GOT3 (cell line): ENCODE measurements at places on chromosomes 3 and 15.

DNA sequence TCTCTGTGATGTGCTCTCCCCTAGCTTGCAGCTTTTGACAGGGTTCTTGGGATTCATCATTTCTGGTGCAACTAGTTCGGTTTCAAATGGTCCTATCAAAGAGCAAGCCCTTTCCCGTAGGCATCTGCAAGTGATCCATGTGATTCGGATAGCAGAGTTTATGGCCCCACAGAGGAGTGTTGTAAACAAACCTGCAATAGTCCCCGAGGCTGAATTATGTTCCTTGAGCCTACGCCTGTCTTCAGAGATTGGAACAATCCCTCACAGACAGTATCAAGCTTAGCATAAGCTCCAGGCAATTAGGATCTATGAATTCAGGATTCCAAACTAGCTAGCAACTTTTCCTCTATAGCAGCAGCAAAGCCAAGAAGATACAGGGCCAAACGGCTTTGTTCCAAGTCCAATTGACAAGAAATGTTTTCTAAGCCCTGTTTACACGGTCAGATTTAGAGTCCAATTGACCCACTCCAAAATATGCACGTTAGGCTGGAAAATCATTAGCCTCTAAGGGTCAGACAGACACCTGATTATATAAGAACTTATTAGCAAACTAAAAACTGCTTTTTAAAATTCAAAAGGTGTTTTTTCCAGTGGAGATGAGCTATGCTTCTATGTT is 24.8 kb downstream of the LNP1 start:
- no peak for DNase-seq

GRCh38 chr15:31390777-31391486 is 64.3 kb downstream of the KLF13 start:
- no peak for DNase-seq

DNA sequence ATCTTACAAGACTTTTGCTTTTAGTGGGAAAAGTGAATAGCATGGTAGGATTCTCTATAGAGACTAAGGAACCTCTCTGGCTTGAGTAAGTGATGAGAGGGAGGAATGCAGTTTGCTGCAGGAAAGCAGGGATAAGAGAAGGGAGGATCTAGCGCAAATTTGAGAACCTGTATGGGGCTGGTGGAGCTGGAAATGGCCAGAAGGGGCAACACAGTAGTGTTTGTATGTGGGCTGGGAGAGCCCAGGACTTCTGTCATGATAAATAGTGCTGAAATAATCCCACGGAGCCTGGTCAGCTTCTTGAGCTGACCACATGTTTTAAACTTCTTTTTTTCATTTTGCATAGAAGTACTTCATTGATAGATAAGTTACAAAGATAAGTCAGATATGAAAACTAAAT is 11.2 kb upstream of the SHC4 start:
- DNase-seq, result no peak

DNA sequence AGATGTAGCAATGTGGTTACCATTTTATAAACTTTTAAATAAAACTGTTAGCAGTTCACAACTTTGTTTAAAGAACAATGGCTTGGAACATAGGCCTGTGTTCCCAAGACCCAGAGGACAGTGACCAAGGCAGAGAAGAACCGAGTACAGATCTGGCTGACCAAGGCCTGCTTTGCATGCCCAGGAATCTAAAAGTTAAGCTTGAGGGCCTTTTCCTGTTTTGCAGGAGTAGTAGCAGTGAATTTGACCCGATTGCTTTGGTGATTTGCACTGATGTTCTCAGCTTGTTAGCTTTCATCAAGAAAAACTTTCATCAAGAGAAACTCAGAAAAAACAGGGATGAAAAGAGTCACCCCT is 9.9 kb downstream of the FILIP1L start:
- DNase-seq, result no peak

DNA sequence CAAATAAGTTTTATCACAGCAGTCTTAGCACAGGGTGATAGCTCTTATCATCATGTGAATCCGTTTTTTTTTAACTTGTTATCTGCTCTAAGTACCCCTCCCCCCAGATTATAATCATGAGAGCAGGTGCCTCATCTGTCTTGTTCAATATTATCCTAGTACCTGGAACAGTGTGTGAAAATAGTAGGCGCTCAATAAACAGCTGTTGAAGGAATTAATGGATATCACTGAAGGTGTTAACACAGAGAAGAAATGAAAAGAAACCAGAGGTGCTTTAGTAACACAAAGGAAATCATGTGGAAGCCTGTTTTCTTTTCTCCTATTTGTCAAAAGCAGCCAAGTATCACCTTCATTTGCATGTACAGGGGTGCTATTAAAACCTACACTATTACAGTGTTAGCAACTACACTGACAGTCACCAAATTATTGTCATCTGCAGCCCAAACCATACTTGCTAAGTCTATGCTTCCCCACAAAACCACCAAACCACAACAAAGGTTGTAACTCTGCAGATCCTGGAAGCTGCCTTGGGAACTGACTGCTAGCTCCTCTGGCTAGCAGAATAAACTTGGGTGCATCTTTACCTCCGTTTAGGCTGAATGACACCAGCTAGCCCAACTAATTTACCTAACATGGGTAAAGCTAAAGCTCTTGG is 2.9 kb downstream of the XPC start:
- no peak for DNase-seq

DNA sequence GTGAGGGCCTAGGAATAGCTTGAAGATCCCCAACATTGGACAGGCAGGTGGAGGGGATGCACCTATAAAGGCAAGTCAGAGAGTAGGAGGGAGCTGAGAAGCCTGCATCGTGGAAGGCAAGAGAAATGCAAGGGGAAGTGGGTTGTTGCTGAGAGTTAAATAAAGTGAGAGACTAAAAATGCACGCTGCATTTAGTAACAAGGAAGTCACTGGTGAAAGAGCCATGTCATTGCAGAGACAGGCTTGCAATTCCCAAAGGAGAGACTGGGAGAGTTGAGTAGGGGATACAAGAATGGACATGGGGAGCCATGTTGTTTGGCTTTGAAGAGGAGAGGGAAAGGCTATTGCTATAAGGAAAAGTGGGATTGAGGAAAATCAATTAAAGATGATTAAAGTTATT is 77.0 kb upstream of the HEG1 start:
- DNase-seq, result no peak

- DNase-seq, result no peak
Observed at GRCh38 chr15:23548071-23548470, 17.4 kb upstream of the MKRN3 start.

GRCh38 chr15:66142285-66142684 is 111.3 kb downstream of the MEGF11 start:
- DNase-seq, result no peak

GRCh38 chr15:29312387-29312786 is 42.8 kb upstream of the NSMCE3 start:
- DNase-seq, result no peak

DNA sequence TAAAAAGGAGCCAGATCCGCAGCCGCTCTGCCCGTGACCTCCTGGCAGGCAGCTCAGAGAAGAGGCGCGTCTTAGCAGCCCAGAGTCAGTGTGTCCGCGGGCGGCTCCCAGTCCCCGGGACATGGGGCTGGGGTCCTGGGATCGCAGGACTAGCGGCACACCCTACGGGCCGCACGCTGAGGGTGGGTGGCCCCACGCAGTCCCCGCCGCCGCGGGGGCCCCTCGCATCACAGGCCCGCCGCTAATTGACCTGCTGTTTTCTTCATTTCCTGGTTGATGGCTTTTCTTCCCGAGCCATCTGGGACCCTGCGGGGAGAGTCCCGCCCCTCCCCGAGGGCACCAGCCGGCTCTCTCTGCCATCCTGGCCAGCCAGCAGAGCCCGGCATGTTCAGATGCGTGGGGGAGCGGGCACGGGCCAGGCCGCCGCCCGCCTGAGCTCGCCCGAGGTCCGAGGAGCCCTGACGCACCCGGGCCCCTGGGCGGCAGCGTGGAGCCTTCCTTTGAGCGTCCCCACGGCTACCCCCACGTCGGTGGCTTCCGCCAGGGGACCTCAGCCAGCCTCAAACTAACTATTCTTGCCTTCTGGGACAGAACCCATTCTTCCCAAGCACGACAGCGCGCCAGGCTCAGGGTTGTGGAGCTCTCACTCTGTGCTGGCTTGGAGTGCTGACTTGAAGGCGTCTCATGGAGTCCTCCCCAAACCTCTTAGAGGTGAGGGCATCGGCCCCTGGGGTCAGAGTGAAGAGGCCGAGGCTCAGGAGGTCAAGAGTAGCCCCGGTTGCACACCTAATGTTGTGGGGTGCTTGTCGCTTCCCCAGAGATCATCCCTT is 34.6 kb upstream of the CACNA2D3 start:
- no peak for DNase-seq

- no peak for DNase-seq
Observed at GRCh38 chr3:33331414-33331813, 54.2 kb downstream of the FBXL2 start.

GRCh38 chr15:32990071-32990470 is 204.4 kb downstream of the FMN1 start:
- no peak for DNase-seq

DNA sequence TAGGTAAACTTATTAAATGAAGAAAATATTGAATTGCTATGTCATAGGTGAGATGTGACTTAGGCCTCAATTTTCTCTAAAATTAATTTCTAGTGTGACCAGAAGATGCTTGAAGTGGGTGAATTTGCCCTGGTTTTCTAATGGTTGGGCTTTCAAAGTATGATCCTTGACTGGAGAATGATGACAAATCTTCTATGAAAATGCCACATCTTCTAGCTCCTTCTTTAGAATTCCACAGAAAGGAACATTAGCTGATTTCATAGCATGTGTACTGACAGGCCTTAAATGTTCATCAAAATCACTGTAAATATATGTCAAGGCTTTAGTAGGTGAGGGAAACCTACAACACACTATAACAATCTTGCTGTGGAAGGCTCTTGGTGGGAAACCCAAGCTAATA is 8.9 kb downstream of the ABI3BP start:
- no peak for DNase-seq

- DNase-seq, result no peak
Observed at GRCh38 chr3:139020868-139021234, at the start of gene PRR23B. Gene PRR23B (minus strand): TSS chr3:139020926. CDS start chr3:139020661, 265 bp downstream.

DNA sequence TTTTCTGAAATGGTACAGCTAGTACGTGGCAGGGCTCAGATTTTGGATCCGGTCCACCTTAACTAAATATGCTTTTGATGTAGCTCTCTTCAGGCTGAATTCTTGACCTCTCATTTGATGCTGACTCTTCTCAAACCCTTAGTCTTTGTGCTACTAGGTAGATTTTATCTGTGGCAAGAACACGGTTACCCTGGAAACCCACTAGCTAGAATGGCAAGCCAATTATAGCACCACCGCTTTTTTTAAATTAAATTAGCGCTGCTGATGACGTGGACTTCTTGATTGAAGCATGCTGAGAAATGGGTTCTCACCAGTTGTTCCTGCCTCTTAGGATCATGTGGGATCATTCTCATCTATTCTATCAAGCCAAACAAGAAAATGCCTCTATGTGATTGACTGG is 421.5 kb downstream of the LPP start:
- no peak for DNase-seq

GRCh38 chr15:58252586-58253323 is 114.6 kb downstream of the AQP9 start:
- DNase-seq, result no peak

- no peak for DNase-seq
Observed at GRCh38 chr15:57503911-57504598, 87.6 kb upstream of the MYZAP start.

DNA sequence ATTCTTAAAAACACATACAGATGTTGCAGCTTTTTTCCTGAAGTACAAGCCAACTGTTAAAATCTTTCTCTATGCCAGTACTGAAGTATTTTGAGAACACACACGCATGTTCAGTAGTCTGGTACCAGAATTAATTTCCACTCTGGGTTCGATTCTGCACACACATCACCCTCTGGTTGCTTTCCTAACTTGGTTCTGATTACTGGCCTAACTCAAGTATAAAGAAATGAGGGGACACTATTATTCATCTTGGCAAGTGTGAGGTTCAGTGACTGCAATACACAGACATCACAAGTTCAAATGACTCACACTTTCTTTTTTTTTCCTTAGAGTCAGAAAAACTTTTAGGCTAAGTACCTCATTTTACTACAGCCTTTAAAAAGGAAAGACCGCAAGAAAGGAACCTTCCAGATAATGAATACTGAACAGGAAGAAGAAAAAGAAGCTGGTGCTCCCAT is 37.4 kb upstream of the LDHAL6B start:
- DNase-seq, result no peak

- no peak for DNase-seq
Observed at GRCh38 chr3:121574449-121574848, 6.7 kb downstream of the ARGFX start.

- DNase-seq, result no peak
Observed at GRCh38 chr15:39582977-39583595, 2.2 kb downstream of the THBS1 start.

GRCh38 chr3:16063603-16064002 is 110.9 kb upstream of the GALNT15 start:
- DNase-seq, result no peak

DNA sequence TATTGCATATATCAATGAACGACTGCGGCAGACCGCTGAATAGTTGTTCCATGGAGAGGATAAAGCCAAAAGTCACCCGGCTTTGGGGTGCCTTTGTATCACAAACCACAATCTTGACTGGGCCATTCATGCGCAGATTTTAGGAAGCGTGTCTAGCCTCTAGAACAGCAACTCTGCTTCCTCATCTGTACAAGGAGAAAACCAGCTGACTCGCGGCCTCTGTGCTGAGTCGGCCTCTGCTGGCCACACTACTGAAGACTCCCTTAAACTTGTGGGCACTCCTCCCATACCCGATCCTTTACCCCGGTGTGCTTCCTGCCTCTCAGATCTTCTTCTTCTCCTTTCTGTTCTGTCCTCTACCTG is 872 bp downstream of the DLEC1 start:
- DNase-seq, result no peak

DNA sequence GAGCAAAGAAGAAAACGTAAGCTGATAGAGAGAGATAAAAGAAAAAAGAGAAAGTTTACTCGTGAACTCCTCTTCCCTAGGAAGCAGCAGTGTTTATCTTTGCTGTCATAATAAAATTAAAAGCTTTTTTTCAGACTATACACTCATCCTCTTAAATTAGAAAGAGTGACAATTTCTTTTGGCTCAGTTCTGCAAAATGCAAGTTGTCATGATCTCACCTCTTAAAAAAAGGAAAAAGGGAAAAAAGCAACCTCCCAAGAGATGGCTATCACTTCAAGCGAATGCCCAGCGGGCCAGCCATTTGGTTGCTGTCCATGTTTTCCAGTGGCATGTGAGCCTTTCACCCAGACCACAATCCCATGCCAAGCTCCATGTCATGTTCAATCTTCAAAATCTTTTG is 7.0 kb upstream of the THBS1 start:
- no peak for DNase-seq

- DNase-seq, result no peak
Observed at GRCh38 chr3:33581666-33582065, 136.4 kb downstream of the CLASP2 start.

DNA sequence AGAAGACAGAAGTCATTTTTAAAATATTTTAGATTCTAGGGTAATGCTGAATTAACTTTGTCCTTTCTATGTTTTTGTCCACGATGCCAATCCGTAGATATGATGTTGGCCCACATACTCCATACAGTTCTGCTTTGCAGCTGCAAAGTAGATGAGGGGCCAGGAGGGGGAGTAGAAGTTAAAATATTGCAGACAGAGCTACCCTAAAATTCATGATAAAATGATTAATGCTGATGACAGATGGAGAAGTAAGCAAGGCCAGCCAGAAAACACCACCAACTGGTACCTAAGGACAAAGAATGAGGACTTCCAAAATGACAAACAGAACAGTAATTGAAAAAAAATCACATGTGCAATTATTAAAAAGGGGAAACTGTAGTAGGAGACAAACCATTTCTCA is 756.6 kb upstream of the ARPP21 start:
- no peak for DNase-seq

GRCh38 chr3:135149707-135150681 is 354.9 kb downstream of the EPHB1 start:
- DNase-seq, result no peak

- no peak for DNase-seq
Observed at GRCh38 chr15:85892232-85892631, 97.5 kb upstream of the KLHL25 start.
